NCI-H187 treated with DMSO at 0.1 percent for 48 hours (cell line): ENCODE measurements at places on chromosomes 3 and 15.
A peak's percentile ranks its signal among the peaks of the same experiment; 100 is the strongest.

GRCh38 chr3:43709022-43709421, 18.3 kb downstream of the ABHD5 start:
- no peak for DNase-seq

- DNase-seq = no peak
Measured at GRCh38 chr3:89635137-89635536, 527.7 kb downstream of the EPHA3 start.

GRCh38 chr15:55846116-55846707, 103.3 kb upstream of the PRTG start:
- DNase-seq = no peak

DNA sequence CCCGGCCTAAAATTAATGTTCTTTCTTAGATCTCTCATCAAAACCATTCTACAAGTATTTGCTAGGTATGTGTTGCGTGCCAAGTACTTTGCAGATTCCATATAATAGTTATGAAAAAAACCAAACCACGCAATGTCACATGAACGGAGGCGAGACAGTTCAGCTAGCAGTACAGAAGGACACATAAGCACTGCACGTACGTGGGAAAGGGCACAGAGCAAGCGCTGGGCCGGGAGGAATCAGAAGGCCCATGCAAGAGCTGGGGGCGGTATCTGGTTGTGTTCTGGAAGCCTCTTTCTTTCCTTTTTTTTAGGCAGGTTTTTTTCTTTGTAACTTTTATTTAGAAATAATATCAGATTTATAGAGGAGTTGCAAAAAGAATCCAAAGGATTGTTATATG, 11.3 kb downstream of the PDIA5 start:
- no peak for DNase-seq

- DNase-seq = peak; percentile 70
Measured at GRCh38 chr3:124243177-124243859, 251.4 kb upstream of the ROPN1 start.

DNA sequence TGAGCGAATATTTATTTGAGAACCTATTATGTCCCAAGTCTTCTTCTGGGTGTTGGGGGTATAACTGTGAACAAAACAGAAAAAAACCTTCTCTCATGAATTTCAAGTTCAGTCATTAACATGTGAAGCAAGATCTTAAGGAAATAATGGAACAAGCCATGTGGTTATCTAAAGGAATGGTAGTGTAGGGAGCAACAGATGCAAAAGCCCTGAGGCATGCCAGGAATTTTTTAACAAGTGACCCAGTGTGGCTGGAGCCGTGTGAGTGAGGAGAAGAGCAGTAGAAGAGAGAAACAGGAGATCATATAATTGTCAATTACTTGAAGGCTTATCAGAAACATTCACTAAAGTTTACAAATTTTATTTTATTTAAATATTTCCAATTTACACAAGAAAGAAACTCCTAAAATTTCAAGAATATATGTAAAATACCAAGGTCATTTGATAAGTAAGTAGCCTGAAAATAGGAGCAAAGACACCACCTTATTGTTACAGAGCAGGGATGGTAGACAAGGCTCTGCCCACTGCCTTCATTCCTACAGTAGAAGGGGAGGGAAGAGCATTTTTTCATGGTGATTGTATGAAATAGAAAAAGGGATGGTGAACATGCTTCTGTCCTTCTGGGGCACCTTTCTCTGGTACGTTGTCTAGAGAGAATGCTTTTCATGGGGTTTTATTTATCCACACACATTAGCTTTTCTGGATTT, 345.1 kb downstream of the PLOD2 start:
- DNase-seq = no peak

DNA sequence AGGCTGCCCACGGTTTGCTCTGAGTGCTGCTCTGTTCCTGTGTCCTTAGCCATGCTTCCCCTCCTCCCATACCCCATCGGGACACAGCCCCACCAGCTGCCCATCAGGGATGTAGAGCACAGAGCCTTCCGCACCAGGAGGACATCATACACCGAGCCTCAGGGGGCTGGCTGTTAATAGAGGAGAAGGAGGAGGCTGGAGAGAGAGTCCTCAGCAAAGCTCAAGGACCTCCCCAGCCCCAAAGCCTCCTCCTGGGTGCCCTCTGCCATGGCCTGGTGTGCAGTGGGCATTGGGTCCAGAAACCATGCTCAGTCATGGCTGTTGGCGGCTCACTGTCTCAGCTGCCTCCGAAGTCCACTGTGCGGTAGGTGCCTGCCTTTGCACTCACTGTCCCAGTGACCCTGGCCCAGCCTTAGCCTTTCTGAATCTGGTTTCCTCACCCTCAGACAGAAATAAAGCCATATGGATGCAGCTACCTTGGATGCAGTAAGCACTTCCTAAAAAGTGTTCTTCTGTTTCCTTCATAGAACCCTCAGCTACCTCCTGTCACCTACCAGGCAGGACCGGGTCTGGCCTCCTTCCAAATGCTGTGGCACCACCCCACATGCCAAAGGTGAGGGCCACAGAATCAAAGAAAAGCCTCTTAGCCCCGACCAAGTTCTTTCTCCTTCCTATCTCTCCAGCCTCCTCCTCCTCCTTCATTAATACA, 53.9 kb downstream of the ACAD9 start:
- DNase-seq = no peak

DNA sequence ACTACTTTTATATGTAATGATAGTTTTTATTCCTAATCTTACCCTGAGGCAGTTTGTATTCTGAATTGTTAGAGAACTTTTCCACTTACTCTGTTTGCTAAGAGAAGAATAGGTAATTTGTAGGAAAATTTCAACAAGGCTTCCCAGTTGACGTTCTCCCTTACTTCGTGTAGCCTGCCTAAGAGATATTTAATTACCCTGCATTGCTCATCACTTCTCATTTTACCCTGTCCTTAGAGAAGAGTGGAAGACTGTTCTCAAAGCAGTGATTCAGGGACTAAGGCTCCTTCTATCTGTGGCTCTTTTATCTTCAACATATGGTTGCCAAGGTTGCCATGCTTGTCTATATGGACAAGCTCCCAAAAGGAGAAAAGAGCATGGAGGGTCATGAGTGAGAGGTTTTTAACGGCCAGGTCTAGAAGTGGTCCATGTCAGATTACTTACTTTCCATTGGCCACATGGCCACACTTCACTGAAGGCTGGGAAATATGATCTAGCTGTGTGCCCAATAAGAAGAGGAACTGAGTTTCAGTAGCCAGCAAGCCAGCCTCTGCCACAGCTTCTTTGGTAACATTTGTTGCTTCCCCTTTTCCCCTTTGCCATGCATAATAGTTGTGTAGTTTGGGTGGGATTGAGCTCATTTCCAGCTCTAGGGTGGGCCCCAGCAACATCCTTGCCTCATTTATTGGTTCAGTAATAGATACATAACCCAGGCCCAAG, 22.1 kb downstream of the PDE8A start:
- DNase-seq = no peak

DNA sequence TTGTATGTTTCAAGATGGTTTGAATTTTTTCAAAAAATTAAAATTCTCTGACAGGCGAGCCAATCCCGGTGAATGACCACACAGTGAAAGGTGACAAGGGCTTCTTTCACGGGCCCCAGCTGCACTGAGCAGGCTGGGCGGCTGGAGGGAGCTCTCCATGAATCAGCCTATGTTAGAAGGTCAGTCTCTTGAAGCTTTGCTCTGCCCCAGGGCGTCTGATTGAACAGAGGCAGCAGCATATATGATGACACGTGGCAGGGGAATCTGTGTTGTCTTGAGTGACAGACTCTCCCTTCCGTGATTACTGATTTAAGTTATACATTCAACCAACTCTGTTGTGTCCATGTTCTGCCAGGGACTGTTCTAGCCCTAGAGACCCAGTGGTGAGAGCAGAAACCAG, 51.5 kb downstream of the ISG20 start:
- DNase-seq = no peak

DNA sequence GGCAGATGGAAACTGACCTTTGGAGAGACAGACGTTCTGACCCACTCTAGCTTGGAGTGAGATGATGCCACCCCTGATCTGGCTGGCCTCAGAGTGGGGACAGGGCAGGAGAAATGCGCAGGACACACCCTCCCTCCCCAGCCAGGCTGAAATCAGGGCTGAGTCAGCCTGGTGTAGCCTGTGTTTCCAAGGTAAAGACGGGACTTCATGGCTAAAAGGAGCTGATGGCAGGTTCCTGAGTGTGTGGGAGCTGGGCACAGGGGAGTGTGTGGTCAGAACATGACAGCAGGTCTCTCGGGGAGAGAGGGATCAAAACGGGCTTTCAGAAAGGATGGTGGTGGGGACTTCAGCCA, 14.6 kb upstream of the POLG start:
- DNase-seq = no peak

DNA sequence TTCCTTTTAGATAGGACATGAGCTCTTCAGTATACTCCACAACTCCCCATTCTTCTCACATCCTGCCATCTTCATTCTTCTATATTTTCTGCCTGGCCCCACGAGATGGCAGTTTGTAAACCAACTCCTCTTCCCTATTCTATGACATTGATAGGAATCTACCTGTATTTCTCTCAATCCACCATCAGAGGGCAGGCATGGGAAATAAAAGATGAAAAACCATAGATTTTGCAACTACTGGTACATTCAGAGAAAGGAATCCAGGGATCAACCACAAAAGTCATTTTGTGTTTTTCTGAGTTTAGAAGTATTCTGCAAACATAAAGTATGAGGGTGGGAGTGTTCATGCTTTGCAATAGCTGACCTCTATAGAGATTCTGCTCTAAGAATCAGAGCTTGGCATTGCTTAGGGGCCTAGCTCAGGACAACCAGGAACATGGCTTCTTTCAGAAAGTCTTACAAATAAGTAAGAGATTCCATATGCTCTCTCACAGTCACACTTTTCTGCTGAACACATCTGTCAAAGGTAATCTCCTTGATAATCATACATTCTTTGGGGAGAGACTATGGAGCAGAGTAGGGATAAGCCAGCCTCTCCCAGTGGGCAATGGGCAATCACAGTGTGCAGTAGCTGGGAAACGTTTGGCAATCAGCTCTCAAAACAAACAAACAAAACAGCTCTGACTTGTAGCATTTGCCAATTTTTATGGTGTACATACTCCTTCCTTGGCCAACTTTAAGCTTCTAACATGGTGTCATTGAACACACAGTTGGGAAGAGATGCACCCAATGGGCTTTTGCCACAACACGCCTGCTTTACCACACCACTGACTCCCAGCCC, 43.1 kb upstream of the SLC25A36 start:
- no peak for DNase-seq

DNA sequence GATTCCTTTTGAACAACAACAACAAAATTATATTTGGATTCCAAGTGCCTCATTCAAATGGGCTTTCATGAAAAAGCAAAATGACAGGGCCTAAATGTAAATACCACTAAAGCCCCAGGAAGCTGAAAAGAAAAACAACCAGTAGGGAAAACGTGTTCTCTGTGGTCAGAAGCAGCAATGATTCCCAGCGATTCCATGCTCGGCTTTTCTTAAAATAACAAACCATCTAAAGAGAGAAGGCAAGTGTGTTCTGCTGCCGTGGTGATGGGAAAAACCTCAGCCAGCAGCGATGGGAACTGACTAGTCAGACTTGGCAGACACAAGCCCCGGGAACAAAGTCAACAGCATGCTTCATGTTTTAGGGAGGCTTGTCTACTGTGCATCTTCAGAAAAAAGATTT, 153.6 kb downstream of the TNIK start:
- no peak for DNase-seq

- DNase-seq = no peak
Measured at GRCh38 chr3:32405711-32406323, 14.2 kb downstream of the CMTM7 start.

DNA sequence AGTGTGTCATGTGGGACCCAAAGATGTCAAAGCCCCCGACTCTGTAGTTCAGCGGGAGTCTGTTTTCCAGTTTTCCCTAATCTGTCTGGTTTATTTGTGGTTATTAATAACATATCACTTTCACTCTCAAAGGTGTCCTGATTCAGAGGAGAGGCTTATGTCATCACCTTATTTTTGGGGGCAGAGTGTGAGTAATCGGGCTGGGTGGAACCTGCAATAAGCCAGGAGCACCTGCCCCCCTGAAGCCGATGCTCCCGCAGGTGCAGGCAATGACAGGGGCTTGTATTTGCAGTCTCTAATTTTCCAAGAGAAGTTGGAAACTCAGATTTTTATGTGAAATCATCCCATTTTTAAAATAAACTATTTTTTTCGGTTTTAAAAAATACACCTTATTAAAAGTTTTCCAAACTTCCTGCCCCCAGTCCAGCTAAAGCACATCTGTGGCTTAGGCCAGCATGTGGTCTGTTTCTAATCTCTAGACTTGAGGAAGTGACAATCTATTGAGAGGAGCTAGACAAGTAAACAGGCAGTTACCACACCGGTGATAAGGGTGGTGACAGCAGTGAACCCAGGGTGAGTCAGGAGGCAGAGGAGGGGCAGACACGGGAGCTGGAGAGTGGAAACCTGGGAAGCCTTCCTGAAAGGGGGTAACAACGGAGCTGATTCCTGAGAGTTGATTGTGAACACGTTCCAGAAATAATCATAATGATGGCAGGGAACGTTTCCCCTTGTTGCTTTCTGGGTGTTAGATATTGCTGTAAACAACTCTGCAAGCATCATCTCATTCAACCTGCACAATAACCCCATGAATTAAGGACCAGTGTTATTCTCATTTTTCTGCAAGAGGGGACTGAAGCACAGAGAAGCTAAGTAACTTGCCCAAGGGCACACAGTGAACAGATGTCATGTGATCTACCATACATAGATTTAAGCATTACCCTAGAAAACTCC, 37.2 kb downstream of the BHLHE40 start:
- DNase-seq = no peak

DNA sequence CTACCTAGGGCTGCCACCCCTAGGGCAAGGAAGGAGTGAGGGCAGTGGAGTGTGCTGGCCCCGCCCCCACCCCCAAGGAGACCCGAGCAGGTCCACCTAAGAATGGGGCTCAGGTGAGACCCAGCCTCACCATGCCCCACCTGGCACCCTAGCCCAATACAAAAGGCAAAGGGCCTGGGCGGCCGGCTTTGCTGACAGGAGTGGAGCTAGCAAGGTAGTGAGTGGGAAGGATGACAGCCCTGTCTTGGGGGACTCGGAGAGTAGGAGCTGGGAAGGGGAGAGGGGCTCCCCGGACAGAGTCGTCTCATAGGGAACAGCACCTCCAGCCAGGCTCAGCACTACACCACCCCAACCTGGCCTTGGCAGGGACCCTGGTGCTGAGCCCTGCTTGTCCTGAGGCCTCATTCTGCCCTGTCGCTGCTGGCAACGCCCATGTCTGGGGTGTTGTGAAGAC, 12.1 kb downstream of the C15orf39 start:
- DNase-seq = no peak

GRCh38 chr15:68821190-68821840, 620 bp upstream of the ANP32A start:
- DNase-seq = no peak

- no peak for DNase-seq
Measured at GRCh38 chr15:77853910-77854309, 221.2 kb upstream of the LINGO1 start.
